Endothelial cell (in vitro differentiated cells): ENCODE measurements at places on chromosomes 3 and 15. TPM values are rescaled to one million over a fixed set of nuclear protein-coding genes. Genes with fewer than 3 reads are reported as not detected.

Gene PIGX
- 35.7 TPM for total RNA-seq

Gene SH3BP5
- 41.1 TPM for total RNA-seq

Gene ZNF660
- 15.5 TPM for total RNA-seq

DNA sequence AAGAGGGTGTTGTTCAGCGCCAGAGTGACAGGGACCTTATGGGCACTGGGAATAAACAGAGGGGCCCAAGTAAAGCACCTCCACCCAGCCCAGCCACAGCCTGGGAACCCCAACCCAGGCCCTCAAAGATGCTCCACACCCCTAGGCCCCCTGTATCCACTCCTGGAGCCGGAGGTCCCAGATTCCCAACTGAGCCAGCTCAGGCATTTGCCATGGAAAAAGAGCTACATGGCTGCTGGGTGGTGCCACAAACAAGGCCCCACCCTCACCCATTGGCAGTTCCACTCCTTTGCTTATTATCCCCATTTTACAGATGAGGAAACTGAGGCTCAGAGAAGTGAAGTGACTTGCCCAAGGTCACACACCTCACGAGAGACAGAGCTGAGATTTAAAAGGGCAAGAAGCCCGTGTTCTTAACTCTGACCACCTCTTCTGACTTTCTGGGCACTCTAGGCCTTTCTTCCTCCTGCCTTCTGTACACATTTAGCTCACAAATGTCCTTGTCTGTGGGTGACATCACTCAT, 16.9 kb downstream of the ANPEP start:
- DNase-seq, result no peak

DNA sequence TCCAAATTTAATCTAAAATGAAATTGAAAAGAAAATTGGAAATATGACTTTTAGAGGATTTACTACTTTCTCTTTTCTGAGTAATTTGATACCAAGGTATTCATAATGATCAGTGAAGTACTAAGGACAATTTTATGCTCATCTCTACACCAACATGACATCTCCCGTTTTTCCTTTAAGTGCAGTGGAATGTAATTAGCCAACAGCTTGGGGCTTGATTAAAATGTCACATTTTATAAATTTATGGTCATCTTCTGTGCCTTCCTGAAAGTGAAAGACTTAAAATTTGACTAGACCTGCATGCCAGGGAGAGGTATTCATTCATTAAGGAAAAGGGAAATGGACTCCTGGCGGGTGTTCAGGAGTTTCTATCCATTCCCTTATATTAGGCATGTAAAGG, 228.2 kb upstream of the CNTN3 start:
- no peak for DNase-seq

DNA sequence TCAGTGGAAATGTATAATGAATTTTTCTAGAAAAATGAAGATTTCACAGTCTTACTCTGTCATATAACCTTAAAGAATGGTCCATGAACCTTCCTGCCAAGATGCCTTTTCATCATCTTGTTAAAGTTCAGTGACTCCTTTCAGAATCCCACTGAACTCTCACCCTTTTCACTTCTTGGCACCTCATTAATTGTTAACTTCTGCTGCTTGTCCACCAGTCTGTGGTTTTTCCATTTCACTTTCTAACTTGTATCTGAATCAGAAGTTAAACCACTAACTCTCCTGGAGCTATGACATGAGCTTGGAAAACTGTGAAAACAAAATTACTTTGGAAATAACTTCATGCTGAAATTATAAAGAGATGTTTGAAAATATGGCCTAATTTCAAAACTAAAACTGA, 281.2 kb upstream of the ALCAM start:
- no peak for DNase-seq

- DNase-seq, result no peak
Measured at GRCh38 chr3:62761311-62761710, 113.9 kb downstream of the CADPS start.

DNA sequence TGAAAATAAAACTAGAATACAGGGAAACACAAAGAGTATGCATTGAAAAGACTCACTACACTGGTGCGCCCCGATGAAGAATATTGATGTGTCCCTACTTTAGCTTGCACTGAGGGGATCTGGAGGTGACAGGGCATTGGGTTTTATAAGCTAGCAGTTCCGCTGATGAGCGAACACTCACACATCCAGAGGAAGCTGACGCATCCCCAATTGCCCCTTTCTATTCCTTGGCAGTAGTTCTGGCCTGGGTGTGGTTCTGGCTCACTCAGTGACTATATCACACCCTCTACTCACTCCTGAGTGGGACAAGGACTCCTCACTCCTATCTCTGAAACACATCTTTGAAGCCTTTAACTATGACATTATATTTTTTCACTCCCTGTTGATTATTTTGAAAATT, 71.0 kb downstream of the B3GNT5 start:
- DNase-seq, result no peak

GRCh38 chr3:133927540-133928066, 31.9 kb upstream of the RAB6B start:
- DNase-seq, result peak; percentile 72

DNA sequence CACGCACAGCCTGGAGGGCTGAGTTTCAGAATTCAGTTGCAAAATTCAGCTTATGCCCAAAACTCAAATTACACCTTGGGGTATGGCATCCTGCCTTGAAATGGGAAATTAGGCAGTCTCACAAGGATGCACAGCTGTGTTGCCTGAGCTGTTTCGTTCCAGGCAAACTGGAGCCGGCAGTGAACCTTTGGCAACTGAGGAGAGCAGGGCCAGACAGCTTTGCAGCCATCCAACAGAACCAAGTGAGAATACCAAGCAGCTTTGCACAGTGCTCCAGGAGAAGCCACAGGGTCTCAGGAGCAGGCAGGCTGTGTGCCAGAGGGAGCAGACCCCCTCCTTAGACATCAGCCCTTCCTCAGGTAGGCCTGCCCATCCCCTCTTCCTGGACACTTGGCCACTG, 32.5 kb upstream of the BFSP2 start:
- DNase-seq, result no peak

DNA sequence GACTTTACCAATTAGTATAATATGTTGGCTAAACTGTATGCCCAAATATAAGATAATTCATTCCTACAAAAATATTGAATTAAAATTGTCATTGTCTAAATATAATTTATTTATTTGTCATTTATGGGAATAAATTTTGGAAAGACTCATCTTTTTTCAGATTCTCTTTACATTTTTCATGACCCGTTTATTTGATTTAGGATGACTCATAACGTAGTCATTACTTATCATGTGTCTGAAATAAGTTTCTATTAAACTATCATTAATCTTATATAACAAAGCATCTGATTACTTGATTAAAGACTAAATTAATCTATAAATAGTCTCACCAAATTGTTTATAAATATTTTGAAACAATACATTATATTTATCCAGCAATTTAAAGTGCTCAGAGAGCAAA, 516.6 kb downstream of the CADM2 start:
- DNase-seq, result no peak

DNA sequence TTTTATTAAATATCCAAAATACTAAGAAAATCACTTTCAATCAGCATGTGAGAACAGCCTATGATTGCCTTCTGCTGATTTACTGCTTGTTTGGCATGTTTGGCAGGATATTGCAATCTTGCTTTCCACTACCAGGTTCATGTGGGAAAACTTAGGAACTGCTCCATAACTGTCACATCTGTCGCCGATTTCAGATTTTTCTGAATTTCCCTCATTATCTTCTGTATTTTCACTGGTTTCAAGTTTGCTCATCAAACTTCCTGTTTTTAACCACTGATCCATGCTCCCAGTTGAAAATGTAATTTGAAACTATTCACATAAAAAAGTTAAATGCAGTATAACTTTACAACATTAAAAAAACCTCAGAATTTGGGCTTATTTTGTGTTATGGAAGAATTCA, 93.0 kb downstream of the NFKBIZ start:
- no peak for DNase-seq

DNA sequence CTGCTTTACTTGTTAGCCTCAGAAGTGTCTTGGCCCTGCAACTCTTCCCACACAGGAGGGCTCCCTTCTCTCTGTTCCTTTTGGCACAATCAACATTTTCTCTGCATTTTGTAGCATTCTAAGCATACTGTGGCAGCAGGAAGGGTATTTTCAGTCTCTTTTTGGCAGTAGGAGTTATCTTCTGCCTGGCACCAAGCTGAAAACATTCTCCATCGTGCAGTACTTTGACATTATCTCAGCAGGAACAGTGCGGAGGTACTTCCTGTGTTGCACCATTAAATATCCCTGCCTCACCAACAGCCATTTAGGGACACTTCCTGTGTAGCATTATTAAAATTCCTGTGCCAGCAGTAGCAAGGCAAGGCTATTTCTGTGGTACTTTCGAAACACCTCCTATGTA, 233.2 kb upstream of the SEMA6D start:
- DNase-seq, result peak; percentile 22

DNA sequence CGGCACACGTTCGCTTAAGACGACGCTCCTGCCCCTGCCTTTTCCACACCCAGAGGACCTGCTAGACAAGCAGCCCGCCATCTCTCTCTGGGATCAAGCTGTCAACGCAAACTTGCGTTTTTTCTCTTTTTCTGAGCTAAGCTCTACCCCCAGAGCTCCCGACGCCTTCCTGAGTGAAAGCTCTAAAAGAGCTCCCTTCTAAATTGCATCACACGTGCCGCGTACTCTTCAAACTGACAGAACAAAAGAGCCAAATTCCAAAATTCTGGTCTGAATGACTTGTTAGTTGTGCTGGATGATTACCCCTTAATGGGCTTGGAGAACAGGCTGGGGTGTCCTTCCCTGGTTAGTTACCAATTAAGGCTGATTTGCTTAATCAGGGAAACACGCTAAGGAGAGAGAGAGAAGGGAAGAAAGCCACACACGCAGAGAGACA, 81.2 kb downstream of the MDFIC2 start:
- no peak for DNase-seq

GRCh38 chr3:124995460-124995994, 60.3 kb downstream of the HEG1 start:
- DNase-seq, result peak; percentile 62
